Endodermal cell (in vitro differentiated cells): ENCODE measurements at places on chromosomes 13 and 19. TPM values are rescaled to one million over a fixed set of nuclear protein-coding genes. Genes with fewer than 3 reads are reported as not detected.

The WASF3 gene
- 32.6 to 38.0 TPM (median 34.1 TPM) in 3 replicates for total RNA-seq

GRCh38 chr13:32254916-32255723 lies 60.0 kb downstream of the ZAR1L start:
- H3K36me3 ChIP-seq, result no peaks in the 10 kb centered on the region
- DNase-seq, result no peak
- no peaks in the 10 kb centered on the region for H3K4me1 ChIP-seq

- H3K4me3 ChIP-seq, result no peak overlapping the region
- no peaks in the 10 kb centered on the region for H3K36me3 ChIP-seq
- H3K4me1 ChIP-seq, result no peaks in the 10 kb centered on the region
Observed at GRCh38 chr19:30512176-30513081, 140.2 kb downstream of the ZNF536 start.

- H3K36me3 ChIP-seq, result no peaks in the 10 kb centered on the region
- no peaks in the 10 kb centered on the region for H3K4me1 ChIP-seq
- no peaks in the 10 kb centered on the region for H3K27me3 ChIP-seq
- H3K27ac ChIP-seq, result no peak overlapping the region
- H3K4me3 ChIP-seq, result no peak overlapping the region
Observed at GRCh38 chr13:105410602-105411001, 1124.9 kb downstream of the EFNB2 start.

- H3K27me3 ChIP-seq, result no peaks in the 10 kb centered on the region
- no peak overlapping the region for H3K4me3 ChIP-seq
- H3K36me3 ChIP-seq, result no peaks in the 10 kb centered on the region
- no peaks in the 10 kb centered on the region for H3K4me1 ChIP-seq
- H3K27ac ChIP-seq, result no peak overlapping the region
- DNase-seq, result no peak
Observed at GRCh38 chr13:111980146-111980929, 86.6 kb upstream of the SOX1 start.

GRCh38 chr19:15199661-15200552 lies 888 bp downstream of the NOTCH3 start:
- no peaks in the 10 kb centered on the region for H3K4me1 ChIP-seq
- H3K27ac ChIP-seq, result peak overlapping the region; percentile 90

- no peaks in the 10 kb centered on the region for H3K36me3 ChIP-seq
- DNase-seq, result peak; percentile 58
- H3K27me3 ChIP-seq, result no peaks in the 10 kb centered on the region
Observed at GRCh38 chr19:46297700-46298478, 1.0 kb downstream of the HIF3A start.

The LDLR gene
- 61.0 to 139 TPM (median 75.8 TPM) in 3 replicates for total RNA-seq

The CNFN gene
- 4.2 to 5.2 TPM (median 5.0 TPM) in 3 replicates for total RNA-seq

- no peaks in the 10 kb centered on the region for H3K4me1 ChIP-seq
- no peaks in the 10 kb centered on the region for H3K27me3 ChIP-seq
- no peak for DNase-seq
Observed at GRCh38 chr13:97366172-97366688, 67.7 kb upstream of the RAP2A start.

The CLEC11A gene
- 4.0 TPM in 2 replicates for total RNA-seq

The FGF22 gene
- 0.77 and 0.81 TPM in 2 replicates for total RNA-seq

DNA sequence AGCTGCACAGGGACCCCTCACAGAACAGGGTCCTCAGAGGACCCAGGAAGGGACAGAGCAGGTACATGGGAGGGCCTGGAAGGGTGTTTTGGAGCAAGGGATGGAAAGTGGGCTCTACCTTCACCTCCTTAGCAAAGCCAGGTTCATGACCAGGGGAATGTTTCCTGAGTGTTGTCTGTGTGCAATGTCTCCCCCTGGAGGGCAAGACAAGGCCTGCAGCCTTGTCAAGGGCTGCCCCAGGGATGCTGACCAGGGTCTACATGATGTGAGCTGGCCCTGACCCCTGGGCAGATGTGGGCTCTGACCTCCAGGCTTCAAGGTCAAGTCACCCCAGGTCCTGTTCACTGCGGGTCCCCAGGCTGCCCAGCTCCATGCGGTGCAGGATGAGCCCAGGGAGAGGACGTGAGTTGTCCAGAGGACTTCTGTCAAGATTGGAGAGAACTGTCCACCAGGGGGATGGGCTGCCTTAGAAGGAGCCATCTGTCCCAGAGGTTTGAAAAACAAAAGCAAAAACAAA lies 1.0 kb upstream of the CEACAM1 start:
- no peaks in the 10 kb centered on the region for H3K27me3 ChIP-seq
- peak; percentile 93 for DNase-seq
- peaks cover 2% of the 10 kb centered on the region for H3K4me1 ChIP-seq
- H3K36me3 ChIP-seq, result no peaks in the 10 kb centered on the region
- no peak overlapping the region for H3K27ac ChIP-seq

GRCh38 chr13:35894636-35895035 lies 236.5 kb downstream of the DCLK1 start:
- no peaks in the 10 kb centered on the region for H3K36me3 ChIP-seq
- DNase-seq, result no peak
- H3K27ac ChIP-seq, result no peak overlapping the region
- H3K27me3 ChIP-seq, result no peaks in the 10 kb centered on the region
- no peaks in the 10 kb centered on the region for H3K4me1 ChIP-seq
- H3K4me3 ChIP-seq, result no peak overlapping the region

- H3K27me3 ChIP-seq, result no peaks in the 10 kb centered on the region
- H3K36me3 ChIP-seq, result no peaks in the 10 kb centered on the region
- H3K27ac ChIP-seq, result no peak overlapping the region
- no peak overlapping the region for H3K4me3 ChIP-seq
- DNase-seq, result no peak
Observed at GRCh38 chr13:32936716-32937115, 79.5 kb upstream of the KL start.

- no peak overlapping the region for H3K27ac ChIP-seq
- no peak for DNase-seq
- H3K4me3 ChIP-seq, result no peak overlapping the region
- H3K4me1 ChIP-seq, result no peaks in the 10 kb centered on the region
- no peaks in the 10 kb centered on the region for H3K27me3 ChIP-seq
Observed at GRCh38 chr13:77306458-77306857, 20.4 kb downstream of the MYCBP2 start.

- H3K4me3 ChIP-seq, result peak overlapping the region; percentile 84
- H3K27ac ChIP-seq, result peak overlapping the region; percentile 24
- peak; percentile 76 for DNase-seq
- no peaks in the 10 kb centered on the region for H3K27me3 ChIP-seq
Observed at GRCh38 chr19:45251452-45252354, 632 bp downstream of the MARK4 start.

The CACNA1A gene
- total RNA-seq, result 6.0 and 8.0 TPM in 2 replicates

DNA sequence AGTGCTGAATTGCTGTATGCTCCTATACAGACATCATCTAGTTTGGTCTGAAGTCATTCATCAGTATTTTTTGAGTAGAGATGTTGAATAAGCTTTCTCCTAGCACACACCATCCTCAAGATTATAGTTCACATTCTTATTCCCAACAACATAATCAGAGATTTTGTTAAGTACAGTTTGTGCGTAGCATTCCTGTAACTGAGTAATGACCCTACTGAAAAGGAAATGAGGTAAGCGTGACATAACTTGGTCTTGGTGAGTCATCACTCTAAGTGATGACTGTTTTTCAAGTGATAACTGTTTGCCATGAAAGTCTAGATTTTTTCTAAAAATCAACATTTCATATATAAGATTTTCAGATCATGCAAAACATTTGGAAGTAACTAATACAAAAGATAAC lies 18.5 kb upstream of the FAM216B start:
- H3K27ac ChIP-seq, result no peak overlapping the region
- DNase-seq, result no peak
- H3K36me3 ChIP-seq, result no peaks in the 10 kb centered on the region
- H3K4me1 ChIP-seq, result no peaks in the 10 kb centered on the region
- no peak overlapping the region for H3K4me3 ChIP-seq

The C19orf73 gene
- 1.9 and 2.1 TPM in 2 replicates for total RNA-seq
